WTC11 (cell line): ENCODE measurements at places on chromosomes 3 and 15. TPM values are rescaled to one million over a fixed set of nuclear protein-coding genes. Genes with fewer than 3 reads are reported as not detected.

CPB1 gene
- total RNA-seq = 4.1 to 7.6 TPM (median 5.0 TPM) in 3 replicates

ANKUB1 gene
- not detected in 3 replicates for total RNA-seq

CCRL2 gene
- not detected in 3 replicates for total RNA-seq

HRG gene
- total RNA-seq = 0.11 to 0.24 TPM (median 0.11 TPM) in 3 replicates

ZPLD1 gene
- total RNA-seq = not detected in 3 replicates

CACNA2D2 gene
- total RNA-seq = 22.0 to 23.4 TPM (median 22.3 TPM) in 3 replicates
